Activated effector memory CD4-positive, alpha-beta T cell treated with Interleukin-2 at 50 U/mL for 16 hours (primary cell): ENCODE measurements at places on chromosomes 5 and 9.
A peak's percentile ranks its signal among the peaks of the same experiment; 100 is the strongest.

DNA sequence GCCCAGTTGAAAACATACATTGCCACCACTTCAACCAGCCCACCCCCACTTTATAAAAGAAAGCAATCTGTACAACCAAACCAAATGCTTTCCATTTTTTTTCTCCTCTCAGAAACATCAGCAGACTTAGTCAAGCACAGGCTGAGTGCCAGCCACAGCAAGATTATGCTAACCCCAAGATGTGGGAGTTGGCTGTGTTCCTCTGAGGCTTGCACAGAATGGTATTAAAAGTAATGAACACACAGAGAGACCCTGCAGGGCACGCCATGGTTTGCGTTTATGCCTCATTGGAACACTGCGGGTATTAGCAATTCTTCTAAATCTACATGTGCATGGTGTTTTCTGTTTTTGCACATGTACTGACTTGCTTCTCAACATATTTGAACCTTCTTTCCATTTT lies 419.9 kb upstream of the GRAMD2B start:
- no peak for DNase-seq

DNA sequence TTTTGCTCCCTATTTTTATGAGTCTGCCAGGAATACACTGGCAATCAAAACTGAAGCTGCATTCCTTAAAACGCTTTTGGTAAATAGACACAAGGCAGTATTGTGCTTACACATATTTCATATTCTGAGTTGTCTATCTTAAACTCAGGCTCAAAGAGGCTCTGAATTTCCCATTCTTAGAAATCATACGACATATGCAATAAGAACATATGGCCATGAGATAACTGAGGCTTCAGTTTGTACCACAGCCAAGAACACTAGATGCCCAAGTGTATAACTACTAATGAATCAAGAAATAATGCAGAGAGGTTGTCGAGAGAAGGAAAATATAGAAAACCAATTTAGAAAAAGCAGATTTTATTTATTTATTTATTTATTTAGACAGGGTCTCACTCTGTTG lies 357.4 kb downstream of the NDUFS4 start:
- no peak for DNase-seq

DNA sequence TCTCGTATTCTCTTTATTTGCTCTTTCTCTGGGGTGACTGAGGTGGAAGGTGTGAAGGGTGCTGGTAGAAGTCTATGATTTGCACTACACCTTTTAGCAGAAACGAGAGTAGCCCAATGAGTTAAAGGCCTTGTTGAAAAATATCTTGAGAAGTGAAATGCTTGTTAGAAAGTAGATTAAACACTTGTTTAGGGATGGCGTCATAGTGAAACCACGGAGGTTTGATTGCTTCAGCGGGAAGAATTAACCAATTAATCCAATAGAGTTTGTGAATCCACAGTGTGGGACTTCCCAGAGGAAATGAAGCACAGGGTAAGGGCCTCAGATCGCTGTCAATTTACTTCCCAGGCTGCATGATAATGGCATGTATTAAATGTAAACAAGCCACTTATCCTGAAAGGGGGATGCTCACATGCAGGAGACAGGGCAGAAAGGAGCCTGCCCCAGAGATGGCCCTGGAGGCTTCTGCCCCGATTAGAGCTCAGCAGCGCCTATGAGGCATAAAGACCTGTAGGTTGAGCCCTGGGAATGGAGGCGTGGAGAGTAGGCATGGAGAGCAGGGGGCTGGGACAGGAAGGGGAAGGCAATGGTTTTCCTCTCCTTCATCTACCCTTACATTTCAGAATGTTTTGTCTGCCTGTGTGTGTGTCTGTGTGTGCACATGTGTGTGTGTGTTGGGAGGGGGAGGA lies 1.5 kb downstream of the FAM170A start:
- DNase-seq: no peak

DNA sequence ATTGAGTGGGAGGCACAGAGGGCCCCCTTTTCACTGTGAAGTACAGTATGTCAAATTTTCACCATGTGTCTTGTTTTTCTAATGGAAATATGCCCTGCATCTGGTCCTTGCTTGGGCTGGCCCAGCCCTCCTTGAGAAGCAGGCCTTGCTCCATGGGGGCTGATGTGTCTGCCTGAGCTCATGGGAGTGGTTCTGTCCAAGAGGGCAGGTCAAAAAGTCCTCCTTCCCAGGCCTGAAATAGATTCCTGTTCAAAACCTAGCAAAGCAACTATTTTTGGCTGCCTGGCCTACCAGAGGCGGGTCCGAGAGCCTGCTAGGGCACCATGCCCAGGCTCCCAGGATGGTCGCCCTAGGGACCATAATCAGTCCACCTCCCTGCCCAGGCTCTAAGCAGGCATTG lies 40.5 kb upstream of the NEURL1B start:
- no peak for DNase-seq

GRCh38 chr5:175363300-175363699 lies 80.7 kb downstream of the DRD1 start:
- no peak for DNase-seq

GRCh38 chr5:172114875-172115422 lies 73.1 kb downstream of the STK10 start:
- DNase-seq: peak; percentile 45

DNA sequence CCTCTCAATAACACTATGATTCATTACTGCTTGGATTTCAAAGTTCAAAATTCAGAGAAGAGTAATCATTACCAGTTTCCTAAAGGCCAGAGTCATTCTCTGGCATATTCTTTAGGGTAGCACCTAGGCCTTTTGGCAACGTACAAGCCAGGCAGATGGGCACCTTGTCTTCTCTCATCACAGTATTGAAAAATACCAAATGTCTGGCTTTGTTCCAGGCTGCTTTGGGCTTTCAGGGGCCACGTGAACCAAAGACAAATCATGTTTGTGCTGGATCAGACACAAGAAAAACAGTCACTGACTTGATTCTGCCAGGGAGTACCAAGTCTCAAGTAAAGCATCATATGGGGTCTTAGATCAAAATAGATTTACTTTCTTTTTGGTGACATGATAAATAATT lies 15.5 kb downstream of the MEGF9 start:
- DNase-seq: no peak

GRCh38 chr9:80952363-80952922 lies 736.9 kb downstream of the TLE1 start:
- no peak for DNase-seq

- DNase-seq: no peak
Observed at GRCh38 chr5:78893940-78894677, 91.0 kb downstream of the ARSB start.

DNA sequence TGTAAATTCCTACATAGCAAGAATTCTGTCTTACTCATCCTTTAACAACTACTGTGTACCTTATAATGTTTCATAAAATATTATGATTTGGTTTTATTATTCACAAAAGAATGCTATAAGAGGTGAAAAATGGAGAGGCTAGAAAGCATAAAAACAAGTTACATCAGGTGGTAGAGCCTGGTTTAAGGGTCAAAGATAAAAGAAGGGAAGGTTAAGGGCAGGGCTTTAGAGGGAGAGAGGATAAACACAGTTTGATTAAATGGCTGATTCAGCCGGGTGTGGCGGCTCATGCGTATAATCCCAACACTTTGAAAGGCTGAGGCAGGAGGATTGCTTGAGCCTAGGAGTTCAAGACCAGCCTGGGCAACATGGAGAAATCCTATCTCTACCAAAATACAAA lies 40.4 kb upstream of the HSPB3 start:
- DNase-seq: no peak

- no peak for DNase-seq
Observed at GRCh38 chr9:21831841-21832509, 29.5 kb downstream of the MTAP start.

GRCh38 chr5:32584646-32585045 lies 711 bp upstream of the SUB1 start:
- no peak for DNase-seq

DNA sequence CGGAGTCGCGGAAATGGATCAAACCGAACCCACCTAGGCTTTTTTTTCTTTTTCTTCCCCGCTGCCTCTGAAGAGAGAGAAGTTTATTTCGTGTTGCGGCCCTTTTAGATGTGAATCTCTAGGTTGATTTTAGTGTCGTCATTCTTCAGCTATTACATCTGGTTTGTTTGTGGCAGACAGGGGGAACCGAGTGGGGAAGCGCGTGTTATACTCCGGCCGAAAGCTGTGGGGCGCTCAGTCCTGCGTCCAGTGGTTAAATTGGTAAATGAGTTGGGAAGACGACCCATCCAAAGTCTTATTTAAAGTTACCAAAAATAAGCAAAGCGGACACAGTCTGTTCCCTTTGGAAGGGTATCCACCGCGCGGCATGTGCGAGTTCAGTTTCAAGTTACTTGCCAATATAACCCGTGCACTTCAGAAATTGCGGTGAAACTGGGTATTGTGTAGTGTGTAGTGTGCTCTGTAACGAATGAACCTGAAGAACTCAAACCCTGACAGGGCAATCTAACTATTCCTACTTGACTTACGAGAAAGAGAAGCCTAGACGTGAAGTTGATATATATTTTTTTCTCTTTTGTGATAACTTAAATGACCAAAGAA lies 1.3 kb downstream of the MAN2A1 start:
- DNase-seq: peak; percentile 33

- DNase-seq: no peak
Observed at GRCh38 chr5:38768412-38769211, 77.2 kb upstream of the OSMR start.

- no peak for DNase-seq
Observed at GRCh38 chr9:98929071-98929470, 14.6 kb upstream of the COL15A1 start.
